ENCODE measurements at places on chromosomes 4 and X.

GRCh38 chr4:7843831-7844593 is 95.6 kb downstream of the AFAP1 start:
- DNase-seq: peak; percentile 50

DNA sequence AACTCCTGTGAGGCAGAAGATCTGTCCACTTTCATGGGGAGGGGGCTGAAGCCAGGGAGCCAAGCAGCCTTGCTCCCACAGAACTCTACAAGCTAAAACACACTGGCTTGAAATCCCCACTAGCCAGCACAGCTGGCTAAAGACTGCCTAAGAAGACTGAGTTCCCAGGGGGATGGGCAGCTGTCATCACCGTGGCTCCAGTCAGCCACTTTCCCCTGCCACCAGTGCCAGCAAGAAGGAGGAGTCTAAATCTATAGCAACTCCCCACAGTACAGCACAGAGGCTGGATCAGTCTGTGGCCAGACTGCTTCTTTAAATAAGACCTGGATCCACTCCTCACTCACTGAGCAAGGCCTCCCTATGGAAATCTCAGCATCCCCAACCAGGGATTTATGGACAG is 308.6 kb downstream of the FAM47B start:
- DNase-seq: no peak

GRCh38 chr4:79526641-79527565 is 118.9 kb upstream of the GK2 start:
- DNase-seq: no peak

- DNase-seq: no peak
Measured at GRCh38 chr4:188869581-188869980, 730.3 kb downstream of the TRIML1 start.

GRCh38 chrX:323721-324628 is 5.4 kb upstream of the GTPBP6 start:
- DNase-seq: peak; percentile 55

DNA sequence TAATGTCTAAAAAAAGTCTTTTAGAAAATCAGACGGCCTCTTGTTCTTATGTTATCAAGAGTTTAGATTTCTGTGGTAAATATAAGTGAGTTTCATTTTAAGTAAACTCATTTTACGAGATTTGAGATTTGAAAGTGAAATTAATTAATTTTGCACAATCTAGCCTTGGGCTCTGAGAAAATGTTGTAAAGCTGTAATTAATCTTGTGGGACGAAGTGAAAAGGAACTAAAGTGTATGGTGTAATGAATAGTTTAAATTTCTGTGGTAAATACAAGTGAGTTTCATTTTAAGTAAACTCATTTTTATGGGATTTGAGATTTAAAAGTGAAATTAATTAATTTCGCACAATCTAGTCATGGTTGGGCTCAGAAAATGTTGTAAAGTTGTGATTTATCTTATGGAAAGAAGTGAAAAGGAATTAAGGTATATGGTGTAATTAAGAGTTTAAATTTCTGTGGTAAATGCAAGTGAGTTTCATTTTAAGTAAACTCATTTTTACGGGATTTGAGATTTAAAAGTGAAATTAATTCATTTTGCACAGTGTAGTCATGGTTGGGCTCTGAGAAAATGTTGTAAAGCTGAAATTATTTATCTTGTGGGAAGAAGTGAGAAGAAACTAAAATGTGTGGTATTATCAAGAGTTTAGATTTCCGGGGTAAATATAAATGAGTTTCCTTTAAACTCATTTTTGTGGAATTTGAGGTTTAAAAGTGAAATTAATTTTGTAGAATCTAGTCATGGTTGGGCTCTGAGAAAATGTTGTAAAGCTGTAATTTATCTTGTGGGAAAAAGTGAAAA is 1.6 kb downstream of the SCML1 start:
- no peak for DNase-seq

DNA sequence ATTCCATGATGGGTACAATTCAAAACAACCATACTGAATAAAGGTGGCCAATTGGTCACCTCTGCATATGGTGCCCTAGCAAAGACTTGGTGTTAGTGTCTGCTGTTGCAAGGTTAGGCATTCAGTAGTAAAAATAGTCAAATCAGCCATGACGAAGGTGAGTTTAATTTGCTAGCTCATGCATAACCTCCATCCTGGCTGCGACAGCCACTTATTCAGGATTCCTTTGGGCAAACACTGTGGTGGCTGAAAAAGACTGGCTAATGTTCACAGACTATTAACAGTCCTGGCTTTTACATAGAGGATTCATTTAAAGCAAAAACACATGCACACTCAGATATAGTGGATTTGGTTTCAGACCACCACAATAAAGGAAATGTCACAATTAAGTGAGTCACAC is 34.8 kb upstream of the MAP9 start:
- DNase-seq: no peak

- no peak for DNase-seq
Measured at GRCh38 chr4:99806545-99806944, 10.1 kb upstream of the DAPP1 start.

DNA sequence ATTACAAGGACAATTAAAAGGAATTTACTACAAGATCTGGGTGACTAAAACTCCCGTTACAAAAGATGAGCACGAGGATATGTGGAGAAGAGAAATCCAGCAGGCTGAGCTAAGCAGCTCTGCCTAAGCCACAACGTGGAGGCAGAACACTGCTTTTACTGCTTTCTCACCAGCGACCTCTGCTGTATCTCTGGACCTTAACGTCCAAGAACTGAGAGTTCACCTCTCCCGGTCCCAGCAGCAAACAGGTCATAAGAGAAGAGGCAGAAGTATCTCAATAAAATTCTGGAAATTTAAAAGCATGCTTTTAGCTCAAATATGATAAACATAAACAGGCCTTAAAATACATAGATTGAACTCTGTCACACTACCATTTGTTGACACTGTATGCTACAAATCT is 81.0 kb downstream of the ADGRA3 start:
- DNase-seq: peak; percentile 75

DNA sequence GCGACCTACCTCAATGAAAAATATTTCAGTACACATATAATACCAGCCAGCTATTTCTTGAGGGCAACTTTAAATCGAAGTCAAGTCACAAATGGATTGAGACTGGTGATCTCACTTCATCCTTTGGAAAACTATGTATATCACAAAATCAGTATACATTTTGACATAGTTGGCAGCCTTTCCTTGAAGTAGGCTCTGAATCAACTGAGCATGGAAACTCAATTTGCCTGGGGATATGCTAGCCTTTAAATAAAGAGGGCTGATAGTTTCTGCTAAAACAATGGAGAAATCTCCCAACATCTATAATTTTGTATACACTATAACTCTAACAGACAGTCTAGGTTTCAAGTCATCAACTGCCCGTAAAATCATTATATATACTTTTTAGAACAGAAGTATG is 282.8 kb upstream of the TENM3 start:
- DNase-seq: no peak

GRCh38 chr4:38390969-38391545 is 272.9 kb upstream of the KLF3 start:
- no peak for DNase-seq

GRCh38 chr4:122658377-122658776 is 37.5 kb upstream of the IL21 start:
- DNase-seq: no peak

GRCh38 chr4:52051615-52052474 is 741 bp downstream of the SPATA18 start:
- peak; percentile 76 for DNase-seq

DNA sequence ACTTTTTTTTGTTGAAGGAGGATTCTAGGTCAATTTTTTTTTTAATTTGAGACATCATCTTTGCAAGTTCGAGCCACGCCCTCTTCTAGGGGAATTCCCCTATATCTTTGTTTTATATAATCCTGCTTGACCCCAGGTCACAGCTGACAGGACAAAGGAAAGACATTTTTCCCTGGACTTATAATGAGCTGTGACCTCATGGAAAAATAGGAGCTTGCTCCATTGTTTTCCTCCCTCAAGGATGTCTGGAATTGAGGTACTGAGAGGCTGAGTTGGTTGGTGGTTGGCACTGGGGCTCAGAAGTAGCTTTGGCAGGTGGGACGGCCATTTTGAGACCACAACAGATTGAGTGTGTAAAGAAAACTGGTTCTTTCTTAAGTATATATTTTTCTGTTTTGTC is 49.0 kb downstream of the GBA3 start:
- DNase-seq: no peak

DNA sequence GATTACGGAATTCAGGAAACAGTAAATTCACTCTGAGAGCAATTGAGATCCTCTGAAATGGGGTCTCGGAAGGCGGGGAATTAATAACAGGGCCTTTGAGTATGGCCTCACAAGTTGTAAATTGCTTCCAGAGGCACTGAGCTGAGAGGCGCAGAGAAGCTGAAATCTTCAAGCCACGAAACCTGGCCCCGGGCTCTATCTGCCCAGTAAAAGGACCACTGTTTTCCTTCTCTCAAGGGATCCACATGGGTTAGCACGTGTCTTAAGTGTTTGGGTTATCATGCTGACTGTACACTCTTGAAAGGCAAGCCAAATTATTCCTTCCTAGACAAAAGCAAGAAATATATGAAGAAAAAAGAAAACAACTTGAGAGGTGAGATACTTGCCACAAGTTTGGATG is 1012.9 kb upstream of the FTHL17 start:
- no peak for DNase-seq

- peak; percentile 95 for DNase-seq
Measured at GRCh38 chr4:107348188-107349050, 312.3 kb upstream of the DKK2 start.

GRCh38 chrX:20796450-20796849 is 529.7 kb upstream of the RPS6KA3 start:
- no peak for DNase-seq

GRCh38 chr4:140568507-140569306 is at the start of gene UCP1:
UCP1 (minus strand) TSS chr4:140568961; CDS start chr4:140568729, 232 bp downstream.
- DNase-seq: peak; percentile 17

DNA sequence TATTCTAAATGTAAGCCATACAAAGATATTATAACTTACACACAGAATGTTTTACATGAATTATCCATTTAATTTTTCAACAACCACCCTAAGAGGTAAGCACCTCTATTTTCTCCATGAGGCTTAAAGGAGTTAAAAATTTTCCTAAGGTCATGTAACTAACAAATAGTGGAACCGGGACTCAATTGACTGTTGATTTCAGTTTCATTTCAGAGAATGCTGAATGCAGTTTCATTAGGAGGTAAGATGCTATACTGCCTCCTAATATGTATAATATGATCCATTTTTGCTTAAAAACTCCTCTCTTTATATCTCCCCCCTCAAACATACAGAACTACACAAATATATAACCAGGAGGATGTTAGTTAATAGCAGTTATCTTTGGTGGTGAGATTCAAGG is 29.1 kb downstream of the PHKA1 start:
- DNase-seq: no peak

- DNase-seq: no peak
Measured at GRCh38 chr4:126291886-126292285, 977.1 kb downstream of the FAT4 start.

- no peak for DNase-seq
Measured at GRCh38 chrX:17876135-17876534, 15.0 kb upstream of the RAI2 start.

DNA sequence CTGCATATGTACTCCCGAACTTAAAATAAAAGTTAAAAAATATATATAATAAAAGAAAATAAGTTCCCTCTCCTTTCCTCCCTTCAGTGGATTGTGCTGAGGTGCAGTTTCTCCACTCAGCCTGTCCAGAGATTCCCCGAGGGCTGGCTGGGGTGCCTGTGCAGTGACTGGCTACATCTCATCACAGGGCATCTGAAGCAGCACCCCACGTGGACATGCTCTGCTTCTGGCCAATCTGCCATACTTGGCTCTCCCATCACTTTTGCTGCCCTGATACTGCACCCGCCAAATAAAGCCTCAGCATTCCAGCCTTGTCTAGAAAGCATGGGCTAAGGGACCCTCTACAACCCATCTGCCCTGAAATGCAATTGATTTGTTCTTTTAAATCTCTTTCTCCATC is 11.1 kb upstream of the MGST2 start:
- DNase-seq: no peak

DNA sequence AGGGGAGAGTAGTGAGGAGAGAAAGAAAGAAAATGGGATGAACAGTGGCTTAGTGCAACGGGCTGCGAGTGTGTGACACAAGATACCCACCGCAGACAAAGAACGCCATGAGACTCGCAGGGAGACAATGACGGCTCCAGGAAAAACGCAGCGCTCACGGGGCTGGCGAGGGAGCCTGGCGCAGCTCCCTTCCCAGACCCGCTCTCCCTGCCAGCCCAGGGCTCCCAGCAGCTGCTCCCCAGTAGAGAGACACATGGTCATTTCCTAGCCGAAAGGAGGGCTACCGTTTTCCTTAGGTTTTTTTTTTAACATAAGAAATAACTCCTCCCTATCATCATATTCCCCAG is 149.5 kb downstream of the MAML3 start:
- peak; percentile 44 for DNase-seq

- peak; percentile 21 for DNase-seq
Measured at GRCh38 chr4:108567831-108568230, 52.5 kb upstream of the RPL34 start.

GRCh38 chr4:184348311-184349233 is 125.8 kb downstream of the IRF2 start:
- DNase-seq: peak; percentile 99

GRCh38 chr4:27057053-27057452 is 196.4 kb downstream of the STIM2 start:
- DNase-seq: no peak

DNA sequence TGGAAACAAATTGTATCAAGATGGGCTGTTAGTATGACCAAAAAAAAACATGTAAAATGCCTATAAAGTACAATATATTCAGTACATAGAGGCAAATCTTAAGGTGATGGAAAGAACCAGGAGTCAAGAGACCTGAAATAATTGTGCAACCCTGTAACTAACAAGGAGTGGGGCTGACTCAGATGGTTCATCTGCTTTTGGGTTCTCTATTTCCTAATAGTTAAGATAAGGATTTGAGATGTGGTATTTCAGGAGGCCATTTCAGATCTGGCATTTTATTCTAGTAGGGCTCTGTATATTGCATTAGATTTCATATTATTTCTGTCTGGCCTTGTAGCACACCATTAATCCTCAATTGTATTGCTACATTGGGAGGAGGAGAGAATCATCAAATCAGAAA is 268.4 kb downstream of the HS3ST1 start:
- DNase-seq: no peak

DNA sequence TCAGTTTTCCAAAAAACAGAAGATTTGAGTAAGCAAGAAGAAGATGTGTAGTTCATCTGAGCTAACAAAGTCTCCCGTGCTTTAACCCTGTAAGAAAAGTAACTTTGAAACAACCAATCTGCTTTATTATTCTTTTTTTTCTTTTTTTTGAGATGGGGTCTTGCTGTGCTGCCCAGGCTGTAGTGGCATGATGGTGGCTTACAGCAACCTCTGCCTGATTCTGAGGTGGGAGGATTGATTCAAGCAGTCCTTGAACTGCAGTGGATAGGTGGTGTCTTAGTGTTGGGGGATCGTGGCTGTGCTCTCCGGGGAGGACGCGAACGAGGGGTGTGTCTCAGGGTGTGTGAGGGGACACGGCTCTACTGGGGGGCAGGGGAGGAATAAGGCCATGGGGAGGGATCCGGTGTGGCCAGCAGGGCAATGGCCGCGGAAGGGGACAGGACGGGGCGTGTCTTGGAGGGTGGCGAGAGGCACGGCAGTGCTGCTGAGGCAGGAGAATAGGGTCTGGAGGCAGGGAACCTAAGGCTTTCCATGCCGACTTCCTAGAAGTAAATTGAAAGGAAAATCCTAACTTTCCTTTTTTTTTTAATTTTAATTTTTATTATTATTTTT is 2.4 kb downstream of the ARSD start:
- no peak for DNase-seq

GRCh38 chrX:119427024-119427794 is 28.1 kb downstream of the SLC25A43 start:
- no peak for DNase-seq

GRCh38 chrX:101682723-101683122 is 23.1 kb upstream of the ARMCX2 start:
- DNase-seq: no peak

All from umbilical cord (tissue), 2 donors.